ENCODE measurements at places on chromosomes 4 and X.

GRCh38 chr4:162011089-162011488 lies 152.7 kb downstream of the FSTL5 start:
- DNase-seq, result no peak

DNA sequence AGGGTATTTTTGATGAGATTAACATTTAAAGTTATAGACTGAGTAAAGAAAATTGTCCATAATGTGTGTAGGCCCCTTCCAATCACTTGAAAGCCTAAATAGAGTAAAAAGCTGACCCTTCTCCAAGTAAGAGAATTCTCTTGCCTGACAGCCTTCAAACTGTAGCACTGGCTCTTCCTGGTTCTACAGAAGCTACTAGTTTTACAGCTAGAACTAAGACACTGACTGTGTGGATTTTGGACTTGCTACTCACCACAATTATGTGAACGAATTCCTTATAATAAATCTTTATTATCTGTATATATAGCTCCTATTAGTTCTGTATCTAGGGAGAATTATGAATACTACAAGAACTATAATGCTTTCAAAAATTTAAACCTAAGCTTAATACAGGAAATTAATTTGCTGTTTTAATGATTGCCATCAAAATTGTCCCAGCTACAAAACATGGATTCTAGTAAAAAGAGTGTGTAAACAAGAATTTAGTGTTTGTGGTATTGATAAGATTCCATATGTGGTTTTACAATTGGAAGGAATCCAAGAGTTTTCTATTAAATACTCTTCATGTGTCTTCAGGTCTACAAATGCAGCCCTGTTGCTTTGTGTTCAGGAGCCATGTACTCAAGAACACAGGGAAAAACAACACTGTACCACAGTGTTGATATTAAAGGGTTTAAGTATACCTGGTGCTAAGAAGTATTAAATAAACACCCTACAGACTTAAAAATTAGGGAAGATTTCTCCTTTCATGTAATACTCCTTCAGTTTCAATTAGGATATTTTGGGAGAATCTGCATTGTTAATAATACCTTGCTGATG lies 366.5 kb downstream of the CXXC4 start:
- no peak for DNase-seq

GRCh38 chrX:30309139-30309571 lies at the start of gene NR0B1:
Gene NR0B1 (minus strand): TSS chrX:30309390. CDS start chrX:30309363, 27 bp downstream.
- DNase-seq, result no peak

DNA sequence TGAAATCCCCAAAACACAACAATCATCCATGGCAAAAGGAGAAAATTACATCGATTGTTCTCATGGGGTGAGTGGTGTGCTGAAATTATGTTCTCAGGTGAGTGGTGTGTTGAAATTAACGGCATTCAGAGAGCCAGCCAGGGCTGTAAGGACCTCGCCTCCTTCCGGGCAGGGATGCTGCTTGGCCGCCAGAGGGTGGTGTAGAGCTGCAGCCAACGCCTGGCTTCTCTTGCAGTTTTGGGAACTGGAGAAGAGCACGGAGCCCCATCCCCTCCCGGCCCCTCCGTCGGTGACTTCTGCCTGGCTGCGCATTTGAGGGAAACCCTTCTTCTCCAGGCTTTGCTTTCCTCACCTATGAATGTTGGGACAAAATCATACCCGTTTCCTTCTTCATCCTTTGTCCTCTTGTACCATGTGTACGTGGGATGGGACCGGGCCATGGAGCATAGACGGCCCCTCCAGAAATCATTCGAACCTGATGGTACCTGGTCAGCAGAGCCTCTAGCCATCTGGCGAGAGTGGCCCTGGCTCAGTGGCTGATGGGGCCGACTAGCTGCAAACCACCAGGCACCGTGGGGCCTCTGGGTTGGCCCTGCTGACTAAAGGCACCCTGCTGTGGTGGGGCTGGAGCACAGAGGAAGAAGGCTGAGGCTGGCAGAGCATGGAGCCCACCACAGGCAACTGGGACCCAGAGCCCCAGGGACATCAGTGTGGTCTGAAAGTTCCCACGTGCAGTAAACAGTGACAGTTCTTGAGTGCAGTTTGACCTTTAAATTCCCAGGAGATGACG lies 28.4 kb downstream of the TRMT44 start:
- peak; percentile 63 for DNase-seq

GRCh38 chr4:149700272-149700671 lies 115.4 kb downstream of the IQCM start:
- DNase-seq, result no peak

GRCh38 chrX:51798701-51799100 lies 55.5 kb downstream of the GSPT2 start:
- no peak for DNase-seq

GRCh38 chrX:71997320-71997719 lies 86.7 kb downstream of the NHSL2 start:
- DNase-seq, result no peak

GRCh38 chr4:125838924-125839323 lies 524.2 kb downstream of the FAT4 start:
- no peak for DNase-seq

- no peak for DNase-seq
Observed at GRCh38 chrX:72110051-72110875, 21.5 kb downstream of the RTL5 start.

- DNase-seq, result no peak
Observed at GRCh38 chrX:150688911-150689451, 4.2 kb upstream of the MTMR1 start.

- DNase-seq, result no peak
Observed at GRCh38 chr4:118865091-118865708, 23.5 kb upstream of the SYNPO2 start.

DNA sequence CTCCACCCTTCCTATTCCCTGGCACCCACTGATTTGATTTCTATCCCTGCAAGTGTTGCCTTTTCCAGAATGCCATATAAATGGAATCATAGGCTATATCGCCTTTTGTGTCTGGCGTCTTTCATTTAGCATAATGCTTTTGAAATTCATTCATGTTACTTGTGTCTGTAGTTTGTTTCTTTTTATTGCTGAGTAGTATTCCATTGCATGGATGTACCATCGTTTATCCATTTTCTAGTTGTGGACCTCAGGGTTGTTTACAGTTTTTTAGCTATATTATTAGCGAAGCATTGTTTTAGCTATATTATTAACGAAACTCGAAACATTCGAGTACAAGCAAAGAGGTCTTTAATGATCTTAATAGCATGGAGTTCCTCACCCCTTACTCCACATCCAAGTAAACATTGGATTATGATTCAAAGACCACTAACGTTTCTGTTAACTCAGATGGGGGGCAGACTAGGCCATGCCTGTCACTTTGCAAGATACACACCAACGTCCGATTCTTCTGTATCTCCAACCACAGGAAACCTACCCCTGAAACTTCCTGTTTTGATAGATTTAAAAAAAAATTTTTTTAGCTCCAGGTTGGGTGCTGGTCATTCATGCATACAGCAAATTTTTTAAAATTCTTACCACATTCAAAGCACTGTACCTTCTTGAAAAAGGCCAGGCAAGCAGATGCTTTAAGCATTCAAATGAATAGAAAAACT lies 1.1 kb downstream of the DCK start:
- DNase-seq, result no peak

DNA sequence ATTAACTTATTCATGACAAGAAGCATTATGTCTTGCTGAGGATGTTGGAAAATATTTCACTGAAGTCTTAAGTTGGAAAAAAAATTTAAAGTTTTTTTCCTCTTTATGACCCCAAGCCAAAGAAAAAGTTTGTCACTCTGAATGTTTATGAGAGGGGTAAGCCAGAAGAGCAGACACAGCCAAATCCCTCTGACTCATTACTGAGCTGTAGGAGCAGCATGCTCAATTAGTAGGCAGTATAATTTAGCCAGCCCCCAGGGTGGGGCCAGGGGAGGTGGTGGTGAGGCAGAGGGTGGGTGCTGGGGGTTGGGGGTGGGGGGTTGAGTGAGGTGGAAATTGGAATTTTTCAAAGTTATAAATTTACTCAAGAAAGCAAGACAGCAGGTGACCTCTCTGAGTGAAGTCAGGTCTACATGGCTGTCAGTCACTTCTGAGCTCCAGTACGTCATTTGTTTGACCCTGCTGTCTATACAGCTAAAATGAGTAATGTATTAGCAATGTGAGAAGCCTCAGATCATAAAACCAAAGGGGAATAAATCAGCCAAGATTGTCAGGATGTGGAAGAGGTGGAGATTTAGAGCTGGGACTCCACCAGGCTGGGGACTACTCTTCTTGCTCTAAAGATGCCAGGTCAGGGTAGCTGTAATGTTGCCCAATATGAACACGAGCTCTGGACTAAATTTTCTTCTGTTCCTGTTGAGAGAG lies 98.8 kb upstream of the NDP start:
- no peak for DNase-seq

- DNase-seq, result no peak
Observed at GRCh38 chrX:43973249-43974099, at the start of gene NDP. Gene NDP (minus strand): TSS chrX:43973390. CDS start chrX:43958645, 14,745 bp downstream.

DNA sequence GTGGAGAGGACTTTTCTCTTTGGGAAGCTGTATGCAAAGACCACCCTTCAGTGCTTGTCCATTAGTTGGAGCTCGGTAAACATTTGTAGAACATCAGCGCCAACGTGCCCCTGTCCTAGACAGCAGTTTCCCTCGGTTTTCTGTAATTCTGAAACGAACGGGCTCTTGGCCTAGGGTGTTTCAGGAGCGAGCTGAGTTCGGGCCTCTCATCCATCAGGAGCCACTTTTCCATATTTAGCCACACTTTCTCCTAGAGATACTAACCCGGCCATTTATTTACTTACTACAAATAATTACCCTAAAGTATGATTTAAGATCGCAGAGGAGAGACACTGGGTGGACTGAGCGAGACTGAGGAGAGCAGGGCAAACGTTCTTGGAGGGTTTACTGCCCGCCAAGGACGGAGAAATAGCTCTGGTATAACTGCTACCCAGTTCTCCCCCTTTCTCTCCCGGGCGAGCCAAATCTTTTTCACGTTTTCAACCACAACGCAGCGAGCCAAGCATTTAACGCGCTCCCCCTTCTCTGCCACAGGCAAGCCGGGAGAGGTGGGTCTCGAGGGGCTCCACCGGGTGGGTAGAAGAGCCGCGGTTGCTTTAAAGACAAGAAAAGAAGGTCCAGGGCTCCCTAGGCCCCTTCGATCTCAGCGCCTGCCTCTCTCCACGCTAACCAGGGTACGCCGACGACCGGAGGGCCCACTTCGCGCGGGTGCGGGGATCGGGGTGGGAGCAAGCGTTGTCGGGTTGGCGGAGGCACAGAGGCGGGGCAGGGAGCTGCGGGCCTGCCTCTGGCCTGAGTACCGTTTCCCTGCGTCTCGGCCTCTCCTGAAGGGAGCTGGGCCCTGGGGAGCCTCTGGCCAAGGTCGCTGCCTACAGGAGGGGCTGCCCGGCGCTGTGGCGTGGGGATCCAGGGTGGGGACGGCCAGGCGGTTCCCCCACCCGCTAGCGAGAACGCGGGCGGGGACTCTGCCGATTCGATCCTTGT lies 10.8 kb upstream of the PITX2 start:
- DNase-seq, result no peak

GRCh38 chrX:18549643-18550042 lies 122.3 kb downstream of the RS1 start:
- no peak for DNase-seq

- DNase-seq, result no peak
Observed at GRCh38 chr4:94038195-94038594, 169.5 kb upstream of the SMARCAD1 start.

GRCh38 chr4:127448986-127449385 lies 183.8 kb upstream of the INTU start:
- no peak for DNase-seq

DNA sequence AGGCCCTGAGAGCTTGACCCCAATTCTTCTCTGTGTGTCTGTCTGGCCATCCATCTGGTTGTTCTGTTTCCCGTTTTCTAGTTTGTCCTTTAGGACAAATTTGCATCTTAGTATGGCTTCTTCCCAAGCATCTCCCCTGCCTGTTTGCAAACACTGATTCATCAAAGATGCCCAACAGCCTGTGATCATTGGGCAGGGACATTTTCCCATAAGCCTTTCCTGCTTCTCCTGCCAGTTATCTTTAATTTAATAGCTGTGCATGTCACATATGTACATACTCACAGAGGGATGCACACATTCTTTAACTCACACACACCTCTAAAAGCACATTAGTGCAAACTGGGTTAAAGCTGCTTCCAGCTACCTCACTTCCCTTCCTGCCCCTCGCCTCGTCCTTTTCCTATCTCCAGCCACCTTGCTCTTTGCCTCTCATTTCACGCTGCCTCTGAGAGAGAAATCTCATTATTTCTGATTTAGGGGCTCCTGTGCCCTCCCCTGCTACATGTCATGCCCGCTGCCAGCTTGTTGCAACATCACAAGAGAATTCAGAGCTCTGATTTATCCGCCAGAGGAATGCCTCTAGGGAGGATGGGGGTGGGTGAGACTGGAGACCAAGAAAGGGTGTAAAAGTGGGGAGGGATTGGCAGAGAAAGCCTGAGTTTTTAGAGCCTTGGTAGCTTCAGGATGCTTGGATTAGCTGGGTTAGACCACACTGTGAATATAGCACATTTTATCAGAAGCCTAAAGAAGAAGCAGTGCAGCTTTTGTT lies 100.6 kb downstream of the NHS start:
- no peak for DNase-seq

GRCh38 chr4:1843852-1844251 lies 12.1 kb downstream of the LETM1 start:
- DNase-seq, result no peak

- DNase-seq, result no peak
Observed at GRCh38 chr4:173294444-173294843, 39.7 kb downstream of the HMGB2 start.

GRCh38 chrX:15903186-15903681 lies 48.6 kb upstream of the AP1S2 start:
- DNase-seq, result no peak

DNA sequence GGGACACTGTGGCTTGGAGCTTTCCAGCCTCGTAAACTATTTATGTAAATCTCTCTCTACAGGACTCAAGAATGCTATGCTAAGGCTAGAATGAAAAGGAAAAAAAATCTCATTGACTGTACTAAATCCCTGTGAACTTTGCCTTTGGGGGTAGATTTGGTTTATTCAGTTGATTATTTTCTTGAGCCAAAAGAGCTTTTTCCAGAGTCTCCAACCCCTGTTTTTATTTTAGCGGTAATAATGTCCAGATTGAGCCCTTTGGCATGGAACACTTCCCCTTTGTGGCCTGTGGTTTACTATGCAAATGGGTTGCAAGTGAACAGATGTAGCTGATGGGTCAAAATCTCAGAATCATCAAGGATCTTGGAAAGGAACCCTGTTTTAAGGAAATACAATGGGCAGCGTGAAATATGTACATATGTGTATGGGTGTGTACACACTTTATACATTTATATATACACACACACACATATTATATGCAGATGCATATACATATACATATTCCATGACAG lies 72.9 kb downstream of the FAM9B start:
- DNase-seq, result no peak

GRCh38 chr4:119930546-119930945 lies 136.1 kb downstream of the MAD2L1 start:
- DNase-seq, result no peak

GRCh38 chr4:97016186-97016907 lies 1126.9 kb downstream of the STPG2 start:
- DNase-seq, result no peak

- DNase-seq, result no peak
Observed at GRCh38 chr4:1002131-1002630, 9.0 kb upstream of the SLC26A1 start.

Measured in natural killer cell treated with Interleukin-12 subunit alpha and Interleukin-12 subunit beta and Interleukin-15 and Interleukin-18, amount 100 ng/mL, for 72 hours (primary cell).